ENCODE measurements at places on chromosomes 16 and 17. TPM values are rescaled to one million over a fixed set of nuclear protein-coding genes. Genes with fewer than 3 reads are reported as not detected.

GRCh38 chr16:1771188-1771863, at the start of gene NME3:
NME3 (minus strand) TSS chr16:1771543; CDS start chr16:1771534, 9 bp downstream.
- H3K4me3 ChIP-seq: peak within 1 kb of the TSS; percentile 94
- peaks cover 21% of the 10 kb centered on the region for H3K36me3 ChIP-seq
- peak within 1 kb of the TSS; percentile 94 for H3K27ac ChIP-seq
- H3K4me1 ChIP-seq: peaks cover 6% of the 10 kb centered on the region
- DNase-seq: peak; percentile 87
- no peaks in the 10 kb centered on the region for H3K27me3 ChIP-seq

DNA sequence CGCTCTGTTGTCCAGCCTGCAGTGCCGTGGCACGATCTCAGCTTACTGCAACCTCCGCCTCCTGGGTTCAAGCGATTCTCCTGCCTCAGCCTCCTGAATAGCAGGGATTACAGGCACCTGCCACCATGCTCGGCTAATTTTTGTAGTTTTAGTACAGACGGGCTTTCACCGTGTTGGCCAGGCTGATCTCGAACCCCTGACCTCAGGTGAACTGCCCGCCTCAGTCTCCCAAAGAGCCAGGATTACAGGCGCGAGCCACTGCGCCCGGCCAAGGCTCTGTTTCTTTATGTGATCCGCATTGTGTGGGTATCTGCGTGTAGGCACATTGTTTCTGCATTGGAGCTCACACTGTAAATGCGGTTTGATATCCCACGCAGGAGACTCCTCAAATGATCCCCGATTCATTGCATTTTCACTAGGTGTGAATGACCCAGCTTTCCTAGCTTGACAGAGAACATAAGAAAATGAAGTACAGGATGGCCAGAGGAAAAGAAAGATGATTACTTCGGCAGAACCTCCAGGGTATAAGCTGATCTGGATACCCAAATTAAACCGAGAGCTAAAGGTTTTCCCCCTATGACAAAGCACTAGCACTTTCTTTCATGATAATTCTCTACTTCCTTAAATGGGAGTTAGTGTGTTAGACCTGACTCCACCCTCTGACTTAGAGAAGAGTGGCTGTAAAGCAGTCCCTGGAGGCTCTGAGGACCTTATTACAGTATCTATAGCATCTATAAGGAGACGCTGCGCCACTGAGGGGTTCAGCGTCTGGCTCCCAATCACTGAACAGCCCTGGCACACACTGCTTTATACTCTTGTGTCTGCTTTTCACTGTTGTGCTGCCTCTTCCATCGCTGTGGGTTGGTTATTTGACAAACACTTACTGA, 17.3 kb downstream of the COTL1 start:
- H3K4me1 ChIP-seq: peaks cover 89% of the 10 kb centered on the region
- H3K27me3 ChIP-seq: no peaks in the 10 kb centered on the region
- peak; percentile 58 for DNase-seq

DNA sequence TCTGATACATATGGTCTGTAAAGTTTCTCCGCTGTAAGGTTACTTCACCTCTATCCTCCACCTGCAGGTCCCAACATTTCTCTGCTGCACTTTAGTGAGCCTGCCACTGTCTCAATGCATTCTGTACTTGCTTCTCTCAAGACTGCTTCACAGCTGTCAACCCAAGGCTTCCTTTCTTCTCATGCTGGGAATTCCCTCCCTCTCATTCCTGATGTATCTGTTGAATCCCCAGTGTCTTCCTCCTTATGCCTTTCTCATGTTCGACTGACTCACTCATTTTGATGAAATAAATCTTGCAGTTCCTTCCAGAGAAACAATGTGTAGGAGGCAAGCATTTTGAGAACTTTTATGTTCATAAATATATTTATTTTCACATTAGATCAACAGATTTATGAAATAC, 288.3 kb downstream of the CNTNAP4 start:
- H3K4me1 ChIP-seq: no peaks in the 10 kb centered on the region
- H3K36me3 ChIP-seq: no peaks in the 10 kb centered on the region
- H3K27ac ChIP-seq: no peak overlapping the region
- H3K4me3 ChIP-seq: no peak overlapping the region
- H3K27me3 ChIP-seq: no peaks in the 10 kb centered on the region

- no peak for DNase-seq
- H3K36me3 ChIP-seq: no peaks in the 10 kb centered on the region
- peaks cover 6% of the 10 kb centered on the region for H3K4me1 ChIP-seq
- no peak overlapping the region for H3K4me3 ChIP-seq
- H3K27ac ChIP-seq: no peak overlapping the region
- H3K27me3 ChIP-seq: no peaks in the 10 kb centered on the region
These were observed 26.5 kb upstream of the AKTIP start for GRCh38 chr16:53529513-53529912.

DNA sequence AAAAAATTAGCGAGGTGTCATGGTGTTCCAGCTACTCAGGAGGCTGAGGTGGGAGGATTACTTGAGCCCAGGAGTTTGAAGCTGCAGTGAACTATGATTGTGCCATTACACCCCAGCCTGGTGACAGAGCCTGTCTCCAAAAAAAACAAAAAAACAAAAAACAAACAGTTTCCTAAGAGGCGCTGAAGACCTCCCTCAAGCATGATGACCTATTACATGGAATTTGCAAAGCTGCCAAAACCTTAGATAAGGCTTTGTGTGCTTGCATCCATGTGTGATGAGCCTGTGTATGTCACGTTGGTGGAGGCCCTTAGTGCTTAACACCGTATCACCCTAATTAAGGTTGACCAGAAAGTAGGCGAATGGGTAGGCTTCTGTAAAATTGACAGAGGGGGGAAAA, 143.5 kb downstream of the PPM1E start:
- H3K36me3 ChIP-seq: no peaks in the 10 kb centered on the region
- H3K4me3 ChIP-seq: no peak overlapping the region
- H3K4me1 ChIP-seq: no peaks in the 10 kb centered on the region
- DNase-seq: no peak
- H3K27me3 ChIP-seq: peaks cover 4% of the 10 kb centered on the region

GRCh38 chr16:88406096-88407041, 23.6 kb downstream of the ZNF469 start:
- DNase-seq: no peak
- H3K27ac ChIP-seq: no peak overlapping the region
- no peak overlapping the region for H3K4me3 ChIP-seq
- H3K4me1 ChIP-seq: peaks cover 2% of the 10 kb centered on the region

- H3K36me3 ChIP-seq: no peaks in the 10 kb centered on the region
- no peaks in the 10 kb centered on the region for H3K4me1 ChIP-seq
- H3K27ac ChIP-seq: no peak overlapping the region
These were observed 88.7 kb downstream of the RPA1 start for GRCh38 chr17:1918346-1919162.

DNA sequence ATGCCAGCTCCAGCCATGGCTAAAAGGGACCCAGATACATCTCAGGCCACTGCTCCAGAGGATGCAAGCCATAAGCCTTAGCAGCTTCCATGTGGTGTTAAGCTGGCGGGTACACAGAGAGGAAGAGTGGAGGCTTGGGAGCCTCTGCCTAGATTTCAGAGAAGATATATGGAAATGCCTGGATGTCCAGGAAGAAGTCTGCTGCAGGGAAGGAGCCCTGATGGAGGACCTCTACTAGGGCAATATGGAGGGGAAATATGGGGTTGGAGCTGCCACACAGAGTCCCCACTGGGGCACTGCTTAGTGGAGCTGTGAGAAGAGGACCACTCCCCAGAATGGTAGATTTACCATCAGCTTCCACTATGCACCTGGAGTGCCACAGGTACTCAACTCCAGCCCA, 32.1 kb downstream of the RNF112 start:
- H3K27me3 ChIP-seq: peaks cover 4% of the 10 kb centered on the region
- no peak overlapping the region for H3K27ac ChIP-seq
- no peak for DNase-seq
- H3K4me1 ChIP-seq: peaks cover 6% of the 10 kb centered on the region

TXNDC17 gene
- total RNA-seq: 107 TPM
